ENCODE measurements at places on chromosomes 6 and 20.

DNA sequence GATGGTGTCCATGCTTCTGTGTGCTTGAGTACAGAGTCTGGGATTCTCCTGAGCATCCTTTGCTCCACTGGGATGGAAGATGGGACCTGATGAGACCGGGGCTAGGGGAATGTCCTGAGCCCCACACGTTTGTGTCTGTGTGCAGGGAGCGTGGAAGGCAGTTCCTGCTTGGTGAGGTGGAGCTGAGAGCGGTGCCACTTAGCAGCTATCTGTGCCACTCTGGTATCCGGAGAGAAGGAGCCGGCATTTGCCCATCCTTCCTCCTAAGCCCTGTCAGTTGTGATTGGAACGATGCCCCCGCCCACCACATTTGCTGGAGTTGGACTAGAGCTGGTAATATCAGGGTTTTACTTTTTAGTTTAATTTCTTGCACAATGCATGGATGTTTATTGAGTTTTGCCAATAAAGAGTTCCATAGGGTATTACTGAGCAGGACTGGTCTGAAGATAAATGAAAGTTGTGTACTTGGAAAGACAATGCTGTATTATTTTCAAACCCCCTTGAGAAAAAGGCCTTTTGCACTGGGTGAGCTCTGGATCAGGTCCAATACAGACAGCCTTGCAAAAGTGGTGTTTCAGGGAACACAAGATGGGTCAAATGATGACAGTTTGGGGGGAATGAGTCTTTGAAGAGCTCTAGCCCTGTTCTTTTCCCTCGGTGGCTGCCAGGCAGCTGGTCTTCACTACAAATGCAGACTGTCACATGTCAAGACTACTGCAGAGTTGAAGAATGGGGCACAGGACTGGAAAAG is 130.8 kb downstream of the SYCP2 start:
- DNase-seq = no peak

- DNase-seq = no peak
Measured at GRCh38 chr6:52505726-52506409, 71.0 kb downstream of the TRAM2 start.

- DNase-seq = no peak
Measured at GRCh38 chr6:161369339-161369738, 95.5 kb upstream of the AGPAT4 start.

DNA sequence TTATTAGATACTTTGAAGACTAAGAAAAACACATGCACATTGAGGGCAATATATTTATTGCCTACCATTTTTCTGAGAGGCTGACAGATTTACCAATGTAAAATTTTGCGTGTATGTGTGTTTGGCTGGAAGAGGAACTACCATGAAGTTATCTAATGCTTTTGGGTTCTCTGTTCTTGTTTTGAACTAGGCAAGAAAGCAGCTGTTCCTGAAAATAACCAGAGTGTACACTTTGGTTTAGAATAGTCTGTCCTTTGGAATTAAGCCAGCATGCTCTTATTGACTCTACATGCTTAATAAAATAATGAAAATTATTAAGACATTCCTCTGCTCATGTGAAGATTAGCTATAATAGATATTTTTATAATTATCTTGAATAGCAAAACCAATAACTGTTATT is 129.2 kb downstream of the MYB start:
- no peak for DNase-seq

- no peak for DNase-seq
Measured at GRCh38 chr6:154494592-154495311, 15.7 kb downstream of the CNKSR3 start.

DNA sequence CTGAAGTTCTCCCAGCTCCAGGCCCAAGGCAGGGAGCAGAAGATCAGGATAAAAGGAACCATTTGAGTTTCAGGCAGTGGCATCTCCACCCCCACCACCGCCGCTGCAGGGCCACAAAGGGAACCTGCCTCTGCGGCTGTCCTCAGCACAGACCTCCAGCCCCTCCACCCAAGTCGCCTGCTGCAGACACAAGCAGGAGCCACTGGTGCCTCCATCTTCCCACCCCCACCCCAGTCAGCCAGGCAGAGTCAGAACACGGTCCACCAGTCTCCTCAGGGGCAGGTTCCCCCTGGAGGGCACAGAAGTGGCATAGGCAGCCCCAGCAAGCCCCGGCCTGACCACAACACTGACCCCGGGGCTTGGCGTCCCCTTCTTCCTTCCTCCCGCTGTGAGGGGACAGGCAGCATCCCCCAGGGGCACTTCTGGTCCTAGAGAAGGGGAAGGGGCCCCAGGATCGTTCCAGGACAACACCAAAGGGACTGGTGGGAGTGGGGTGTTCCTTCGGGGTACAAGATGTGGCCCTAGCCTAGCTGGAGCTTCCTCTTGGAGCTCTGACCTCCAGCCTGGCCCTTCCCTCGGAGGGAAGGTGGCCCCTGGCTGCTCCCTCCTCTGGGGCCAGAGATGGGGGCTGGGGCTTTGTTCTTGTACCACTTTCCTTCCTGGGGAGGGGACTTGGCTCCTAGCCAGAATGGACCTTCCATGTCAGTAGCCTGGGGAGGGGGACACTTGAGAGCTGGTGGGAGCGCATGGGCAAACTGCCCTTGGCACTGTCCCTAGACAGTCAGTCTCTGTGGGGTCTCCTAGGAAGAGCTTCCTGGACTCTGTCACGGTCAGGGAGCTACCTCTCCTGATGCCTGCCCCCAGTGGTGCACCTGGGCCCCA is 36.0 kb downstream of the YTHDF1 start:
- no peak for DNase-seq

DNA sequence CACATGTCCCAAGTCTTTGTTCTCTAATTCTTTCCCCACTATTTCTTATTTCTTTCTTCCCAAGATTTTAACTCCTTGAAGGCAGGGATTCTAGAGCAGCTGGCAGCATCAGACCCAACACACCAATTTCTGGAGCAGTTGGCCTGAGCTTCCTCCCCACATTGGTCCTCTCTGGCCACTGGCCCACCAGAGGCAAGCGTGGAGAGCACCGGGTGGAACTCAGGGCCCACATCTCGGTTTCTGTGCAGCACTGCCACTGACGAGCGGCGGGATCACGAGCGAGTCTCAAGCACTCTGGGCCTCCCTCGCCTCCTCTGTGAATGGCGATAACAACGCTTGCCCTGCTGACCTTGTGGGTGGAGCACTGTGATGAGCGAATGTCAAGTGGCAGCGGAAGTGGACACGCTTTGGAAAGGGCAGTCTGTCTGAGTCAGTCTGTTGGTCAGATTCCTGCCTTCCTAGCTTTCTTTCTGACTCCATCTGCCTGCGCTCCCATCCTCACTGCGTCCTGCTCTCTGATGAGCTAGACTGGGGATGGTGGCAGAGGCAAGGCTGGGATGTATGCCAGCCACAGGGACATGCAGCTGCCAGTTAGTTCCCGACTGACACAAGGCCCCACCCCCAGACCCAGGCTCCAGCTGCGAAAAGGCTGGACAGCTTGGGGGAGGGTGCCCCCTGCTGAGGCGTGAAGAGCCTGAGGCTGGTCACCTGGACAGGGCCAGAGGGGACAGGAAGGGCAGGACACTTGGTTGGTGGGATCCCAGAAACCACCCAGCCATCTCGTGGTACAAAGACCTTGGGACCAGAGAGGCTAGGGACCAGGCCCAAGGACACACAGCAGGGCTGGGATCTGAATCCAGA is 4.5 kb upstream of the SPDEF start:
- no peak for DNase-seq

GRCh38 chr20:20864351-20865096 is 152.1 kb upstream of the RALGAPA2 start:
- DNase-seq = no peak

DNA sequence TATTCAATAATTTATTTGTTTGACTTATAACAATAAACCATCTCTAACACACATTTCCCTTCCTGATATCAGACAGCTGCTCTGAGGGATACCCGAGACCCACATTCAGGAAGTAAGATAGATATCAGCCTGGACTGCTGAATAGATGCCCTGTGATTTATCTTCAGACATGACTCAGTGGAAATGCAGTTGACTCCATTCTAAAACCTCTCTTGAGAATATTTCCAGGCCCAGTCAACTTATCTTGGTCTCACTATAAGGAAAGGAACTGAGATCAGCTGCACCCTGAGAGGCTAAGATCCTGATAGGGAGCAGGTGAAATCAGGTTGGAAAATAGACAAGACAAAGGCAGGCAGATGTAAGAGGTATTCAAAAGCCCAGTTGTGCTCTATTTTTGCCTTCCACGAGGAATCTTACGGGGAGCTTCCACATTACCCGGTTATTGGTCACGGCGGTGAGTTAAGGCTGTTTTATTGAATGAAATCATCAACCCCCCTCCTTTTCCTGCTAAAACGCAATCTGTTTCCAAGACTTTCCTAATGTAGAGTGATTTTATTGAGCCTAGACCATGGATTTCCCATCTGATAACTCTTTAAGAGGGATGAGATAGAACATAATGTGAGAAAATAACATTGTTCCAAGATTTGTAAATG is 25.5 kb downstream of the C6orf15 start:
- DNase-seq = no peak

- no peak for DNase-seq
Measured at GRCh38 chr6:146545581-146545980, 1.9 kb downstream of the RAB32 start.

- DNase-seq = no peak
Measured at GRCh38 chr6:12348530-12349511, 58.7 kb downstream of the EDN1 start.

DNA sequence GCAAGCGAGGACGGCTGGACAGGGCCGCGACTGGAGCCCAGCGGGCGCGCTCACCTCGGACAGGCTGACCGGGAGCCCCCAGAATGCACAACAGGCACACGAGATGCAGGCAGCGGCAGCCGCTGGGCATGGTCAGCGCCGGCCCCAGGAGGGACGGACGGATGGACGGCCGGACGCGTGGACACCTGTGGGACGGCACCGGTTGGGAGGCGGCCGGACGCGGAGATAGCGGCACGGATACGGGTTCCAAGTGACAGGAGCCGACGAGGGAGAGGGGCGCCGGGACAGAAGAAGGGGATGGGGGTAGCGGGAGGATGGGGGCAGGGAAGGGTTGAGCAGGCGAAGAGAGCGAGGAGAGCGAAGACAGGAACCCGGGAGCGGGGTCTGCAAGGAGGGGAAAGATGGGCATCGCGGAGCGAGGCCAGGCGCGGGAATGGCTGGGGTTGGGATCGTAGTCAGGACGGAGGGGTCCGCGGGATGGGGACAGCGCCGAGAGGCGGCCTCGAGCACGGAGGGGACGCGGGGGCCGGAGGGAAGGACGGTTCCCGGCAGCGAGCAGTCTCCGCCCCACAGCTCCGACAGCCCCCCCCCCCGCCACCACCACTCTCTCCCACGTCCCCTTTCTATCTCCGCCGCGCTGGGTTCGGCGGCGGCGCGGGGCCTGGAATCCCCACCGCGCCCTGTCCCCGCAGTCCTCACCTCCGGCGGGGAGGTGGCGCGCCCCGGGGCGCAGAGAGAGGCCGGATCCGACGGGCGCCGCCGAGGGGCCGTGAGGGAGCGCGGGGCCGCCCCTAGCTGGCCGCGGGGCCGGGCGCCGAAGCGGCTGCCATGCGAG is 435 bp downstream of the DLK2 start:
- no peak for DNase-seq

DNA sequence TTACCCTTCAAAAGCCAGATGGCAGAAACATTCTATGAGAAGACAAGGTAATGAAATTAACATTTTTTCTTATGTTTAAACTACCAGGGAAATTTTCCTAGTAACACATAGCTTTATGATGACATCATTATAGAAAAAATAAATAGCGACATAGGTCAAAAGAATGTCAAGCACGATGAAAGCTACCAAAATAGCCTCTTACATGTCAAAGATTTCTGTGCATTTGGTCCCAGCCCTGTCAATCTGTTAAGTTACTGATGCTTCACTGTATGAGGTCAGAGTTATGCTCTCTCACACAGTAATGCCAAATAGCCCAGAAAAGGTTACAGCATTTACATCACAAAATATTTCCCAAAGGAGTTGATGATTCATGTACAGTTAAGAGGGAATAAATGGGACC is 199.8 kb upstream of the DEFB112 start:
- no peak for DNase-seq

DNA sequence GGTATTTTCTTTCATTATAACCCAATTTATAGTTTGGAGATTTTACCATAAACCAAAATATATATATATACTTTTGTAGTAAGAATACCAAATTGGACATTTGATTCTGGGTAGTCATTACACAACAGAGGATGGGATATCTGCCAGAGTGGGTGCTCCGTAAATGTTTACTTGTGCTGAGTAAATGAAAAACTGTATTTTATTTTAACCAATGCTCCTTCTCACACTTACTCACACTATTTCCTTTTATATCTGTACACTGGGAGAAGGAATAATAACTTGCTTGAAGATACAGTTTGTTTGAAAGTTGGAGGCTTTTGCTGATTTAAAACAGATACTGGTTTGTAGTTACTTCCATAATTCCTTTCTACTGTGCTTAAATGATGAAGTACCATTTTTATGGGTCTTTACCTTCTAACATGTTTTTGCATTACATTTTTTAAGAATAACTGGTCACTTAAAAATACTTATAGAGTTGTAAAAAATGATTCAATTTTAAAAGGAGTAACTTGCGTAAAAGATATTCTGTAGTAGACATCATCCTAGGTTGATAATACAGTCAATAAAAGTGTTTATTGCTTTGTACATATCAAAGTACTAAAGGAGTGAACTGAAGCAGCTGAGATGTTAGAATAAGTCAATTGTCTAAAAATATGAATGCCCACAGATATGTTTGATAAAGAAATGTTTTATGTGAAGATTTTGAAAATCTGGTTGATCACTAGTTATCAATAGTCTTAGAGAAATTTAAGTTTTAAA is 411.7 kb downstream of the UTRN start:
- no peak for DNase-seq

DNA sequence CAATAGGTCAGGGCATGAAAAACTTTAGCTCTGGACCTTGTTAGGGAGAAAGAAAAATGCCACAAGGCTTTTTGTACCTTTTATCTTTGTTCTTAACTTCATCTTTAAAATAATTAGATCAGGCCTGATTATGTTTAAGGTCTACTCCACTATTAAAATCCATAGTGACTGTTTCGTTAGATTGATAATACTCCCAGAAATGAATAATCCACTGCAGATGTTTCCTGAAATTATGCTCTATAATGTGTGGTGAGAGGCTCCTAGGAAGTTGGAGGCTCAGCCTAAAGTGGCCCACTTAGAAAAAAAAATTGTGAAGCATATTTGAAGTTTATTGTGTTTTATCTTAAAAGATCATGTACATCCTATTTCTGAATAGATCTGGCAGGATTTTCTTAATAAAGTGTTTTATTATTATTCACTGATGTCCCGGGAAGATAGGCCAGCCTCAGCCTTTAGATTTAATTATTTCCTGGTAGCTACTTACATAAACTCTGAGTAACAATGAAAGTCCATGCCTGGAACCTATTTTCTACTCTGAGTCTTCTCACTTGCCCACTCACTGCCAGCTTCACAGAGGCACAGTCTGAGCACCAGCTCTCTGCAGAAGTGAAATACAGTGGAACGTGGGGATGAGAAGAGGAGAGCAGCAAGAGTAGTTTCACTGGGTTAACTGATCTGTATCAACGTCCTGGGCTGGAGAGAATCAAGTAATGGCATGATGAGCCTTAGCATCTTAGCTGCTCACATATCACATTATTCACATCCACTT is 126.8 kb upstream of the TMEM170B start:
- no peak for DNase-seq

- DNase-seq = no peak
Measured at GRCh38 chr6:136487759-136488425, 62.3 kb downstream of the MAP7 start.

GRCh38 chr6:102812242-102812641 is 1418.7 kb downstream of the GRIK2 start:
- no peak for DNase-seq

- DNase-seq = no peak
Measured at GRCh38 chr20:10221021-10221420, 2.4 kb downstream of the SNAP25 start.

GRCh38 chr6:15504581-15505350 is 158.1 kb downstream of the DTNBP1 start:
- DNase-seq = no peak

GRCh38 chr6:113967777-113968176 is 3.2 kb downstream of the HDAC2 start:
- no peak for DNase-seq
